Activated T-cell treated with anti-CD3 and anti-CD28 coated beads, Interleukin-2, amount 50 U/mL, for 4 hours (primary cell): ENCODE measurements at places on chromosomes 1 and 21. TPM values are rescaled to one million over a fixed set of nuclear protein-coding genes. Genes with fewer than 3 reads are reported as not detected.

The CFHR4 gene
- total RNA-seq: not detected

The SLAMF1 gene
- total RNA-seq: 138 TPM

DNA sequence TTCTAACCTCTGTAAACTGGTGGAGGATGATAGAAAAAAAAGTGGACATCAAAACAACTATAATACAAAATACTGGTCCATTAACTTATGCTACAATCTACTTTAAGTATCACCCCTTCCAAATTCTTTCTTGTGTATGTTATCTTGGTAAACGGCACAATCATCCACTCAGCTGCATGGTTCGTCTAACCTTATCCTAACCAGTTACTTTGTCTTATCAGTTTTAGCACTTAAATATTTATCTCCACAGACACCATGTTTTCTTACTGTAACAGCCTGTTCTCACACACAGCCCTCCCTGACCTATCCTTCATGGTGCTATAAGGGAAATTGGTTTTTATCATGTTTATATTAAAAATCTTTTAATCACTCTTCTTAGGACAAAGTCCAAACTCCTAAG lies 157.2 kb downstream of the PTGER3 start:
- no peak for DNase-seq

The FCMR gene
- total RNA-seq: 24.7 TPM

DNA sequence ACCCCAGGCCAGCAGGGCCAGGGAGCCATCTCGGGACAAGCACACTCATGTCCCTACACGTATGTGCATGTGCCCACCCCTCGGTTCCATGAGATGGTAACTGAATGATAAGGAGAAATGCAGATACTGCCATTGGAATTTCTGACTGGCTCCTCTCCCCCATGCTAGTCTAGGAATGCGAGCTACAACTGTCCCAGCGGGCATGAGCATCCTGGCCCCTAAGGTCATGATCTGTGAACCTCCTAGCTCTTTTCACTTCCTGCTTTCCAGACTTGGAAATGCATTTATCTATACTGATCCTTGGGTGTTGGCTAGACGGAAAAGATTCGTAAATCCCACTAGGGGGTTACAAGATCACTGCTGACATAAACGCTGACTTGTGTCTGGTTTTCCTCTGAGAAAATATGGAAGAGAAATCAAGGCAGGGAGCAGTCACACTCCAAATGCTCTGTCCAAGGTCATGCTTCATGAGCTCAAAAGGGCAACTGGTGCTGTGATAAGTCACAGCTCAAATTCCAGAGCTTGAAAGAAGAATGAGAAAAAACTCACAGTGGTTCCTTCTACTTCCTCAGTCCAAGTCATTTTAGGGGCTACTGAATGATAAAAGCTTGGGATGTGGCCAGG lies 49.8 kb downstream of the SLC45A1 start:
- DNase-seq: no peak
